ENCODE measurements at places on chromosomes 7 and 10.
A peak's percentile ranks its signal among the peaks of the same experiment; 100 is the strongest.

- no peak for DNase-seq
Observed at GRCh38 chr10:48456808-48457761, 147.8 kb downstream of the ARHGAP22 start.

DNA sequence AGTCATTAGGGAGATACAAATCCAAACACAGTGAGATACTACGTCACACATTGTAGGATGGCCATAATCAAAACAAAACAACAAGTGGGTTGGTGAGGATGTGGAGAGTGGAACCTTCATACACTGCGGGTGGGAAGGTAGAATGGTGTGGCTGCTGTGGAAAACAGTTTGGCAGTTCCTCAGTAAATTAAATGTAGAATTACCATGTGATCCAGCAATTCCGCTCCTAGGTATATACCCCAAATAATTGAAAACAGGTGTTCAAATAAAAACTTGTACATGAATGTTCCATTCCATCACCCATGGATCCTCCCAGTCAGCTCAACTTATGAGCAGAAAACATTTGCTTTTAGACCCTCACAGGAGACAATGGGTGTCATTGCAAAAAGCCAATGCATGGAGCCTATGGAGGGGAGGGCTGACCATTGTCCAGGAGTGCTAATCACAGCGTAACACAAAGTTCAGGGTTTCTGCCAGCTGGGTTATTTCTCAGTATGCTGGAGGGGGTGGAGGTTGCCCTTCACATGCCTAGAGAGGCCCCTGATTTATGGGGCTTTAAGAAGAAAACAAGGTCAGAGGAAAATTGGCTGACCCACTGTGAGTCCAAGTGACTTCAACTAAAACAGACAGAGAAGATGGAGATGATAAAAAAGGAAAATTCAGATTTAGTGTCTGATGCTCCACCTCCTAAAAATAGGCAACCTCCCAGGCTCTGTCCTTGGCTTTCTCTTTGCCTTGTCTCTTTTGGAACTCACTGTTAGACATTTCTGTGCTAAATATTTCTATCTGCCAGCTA is 124.1 kb downstream of the WDR11 start:
- DNase-seq, result no peak

DNA sequence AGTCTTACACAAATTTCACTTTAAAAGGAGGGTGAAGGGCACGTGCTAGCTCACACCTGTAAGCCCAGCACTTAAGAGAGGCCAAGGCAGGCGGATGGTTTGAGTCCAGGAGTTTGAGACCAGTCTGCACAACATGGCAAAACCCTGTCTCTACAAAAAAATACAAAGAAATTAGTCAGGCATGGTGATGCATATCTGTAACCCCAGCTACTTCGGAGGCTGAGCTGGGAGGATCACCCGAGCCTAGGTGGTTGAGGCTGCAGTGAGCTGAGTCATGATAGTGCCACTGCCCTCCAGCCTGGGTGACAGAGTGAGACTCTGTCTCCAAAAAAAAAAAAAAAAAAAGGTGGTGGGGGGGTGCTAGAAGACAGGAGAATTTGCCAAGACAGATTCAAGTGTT is 237.3 kb upstream of the KLF14 start:
- no peak for DNase-seq

DNA sequence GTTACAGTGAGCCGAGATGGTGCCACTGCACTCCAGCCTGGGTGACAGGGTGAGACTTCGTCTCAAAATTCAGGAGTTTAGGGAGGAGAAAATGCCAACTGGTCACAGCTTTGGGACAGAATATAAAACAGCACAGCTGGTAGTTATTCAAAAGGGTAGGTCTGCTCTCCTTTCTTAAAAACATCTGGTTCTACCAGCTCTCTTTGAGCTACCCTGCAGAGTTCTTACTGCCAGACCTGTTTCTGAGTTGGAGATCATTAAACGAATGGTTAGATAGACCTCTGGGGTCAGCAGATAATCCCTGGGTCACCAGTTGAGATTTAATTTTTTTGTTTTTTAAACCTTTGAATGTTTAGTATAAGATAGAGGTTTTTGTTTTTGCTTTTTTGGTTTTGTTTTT is 52.6 kb downstream of the MCU start:
- no peak for DNase-seq

DNA sequence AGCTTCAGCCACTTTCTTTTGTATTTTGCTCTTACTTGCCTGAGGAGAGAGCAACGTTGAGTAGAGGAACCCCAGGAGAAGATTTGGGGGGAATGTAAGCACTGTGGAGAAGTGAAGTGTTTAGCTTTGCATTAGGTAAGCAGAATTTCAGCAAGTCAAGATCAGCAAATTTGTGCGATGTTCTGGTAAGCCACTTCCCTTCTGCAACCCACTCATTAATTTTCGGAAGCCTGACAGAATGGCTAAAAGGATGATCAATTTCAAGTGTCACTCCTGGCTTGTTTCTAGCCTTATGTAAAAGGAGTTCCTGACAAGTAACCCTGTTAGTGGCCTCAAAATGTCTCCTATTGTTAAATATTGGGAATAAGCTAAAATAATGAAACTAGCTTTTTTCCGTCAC is 48.5 kb upstream of the NXPH1 start:
- DNase-seq, result no peak

DNA sequence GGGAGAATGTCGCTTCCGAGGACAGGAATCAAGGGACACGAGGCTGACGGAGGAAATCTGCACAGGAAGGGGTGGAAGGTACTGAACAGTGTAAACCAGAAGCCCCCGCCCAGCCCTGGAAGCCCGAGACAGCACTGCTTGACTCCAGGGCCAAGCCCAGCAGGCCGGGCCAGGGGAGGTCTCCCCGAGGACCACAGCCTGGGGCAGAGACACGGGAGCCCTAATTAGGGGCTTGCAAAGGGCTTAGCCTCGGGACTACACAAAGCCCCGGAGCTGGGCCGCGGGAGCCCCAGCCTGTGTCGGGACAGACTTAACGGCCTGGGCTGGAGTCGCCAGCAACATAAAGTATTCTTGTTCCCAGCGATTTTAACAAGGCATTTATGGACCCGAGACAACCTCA is 50.8 kb downstream of the OAT start:
- no peak for DNase-seq

DNA sequence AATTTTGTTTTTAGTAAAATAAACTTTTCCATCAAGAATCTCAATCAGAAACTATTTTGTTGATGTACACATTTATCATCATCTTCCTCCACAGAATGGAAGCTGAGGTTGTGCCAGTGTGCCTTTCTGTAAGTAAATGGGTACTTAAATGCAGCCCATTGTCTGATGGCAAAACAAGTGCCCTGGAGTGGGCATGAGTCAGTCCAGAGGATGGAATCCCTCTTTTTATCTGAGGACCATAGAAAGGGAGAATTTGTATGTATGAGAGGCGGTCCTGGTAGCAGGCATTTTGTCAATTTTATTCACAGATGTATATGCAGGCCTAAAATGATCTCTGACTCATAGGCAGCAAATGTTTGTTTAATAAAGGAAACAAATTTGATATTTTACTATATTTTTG is 102.1 kb upstream of the MAGI2 start:
- no peak for DNase-seq

DNA sequence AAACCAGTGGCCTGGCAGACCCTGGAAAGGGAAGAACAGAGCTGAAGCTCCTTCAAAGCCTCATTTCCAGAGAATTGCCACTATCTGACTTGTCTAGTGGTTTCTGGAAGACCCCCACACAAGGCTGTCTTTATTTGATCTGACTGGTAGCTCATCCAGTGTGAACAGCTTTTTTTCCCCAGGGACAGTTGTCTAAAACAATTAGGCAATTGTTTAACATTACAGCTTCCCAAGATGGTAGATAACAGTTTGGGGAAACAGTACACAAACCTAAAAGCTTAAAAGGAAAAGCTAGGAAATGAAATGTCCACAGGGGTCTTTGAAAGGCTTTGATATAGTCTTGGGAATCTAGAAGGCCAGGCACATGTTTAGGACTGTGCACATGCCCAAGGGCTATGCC is 203.4 kb upstream of the CTBP2 start:
- no peak for DNase-seq

GRCh38 chr10:63430091-63430998 is 35.4 kb downstream of the JMJD1C start:
- DNase-seq, result no peak

GRCh38 chr7:112105584-112106530 is 100.3 kb downstream of the DOCK4 start:
- DNase-seq, result no peak

DNA sequence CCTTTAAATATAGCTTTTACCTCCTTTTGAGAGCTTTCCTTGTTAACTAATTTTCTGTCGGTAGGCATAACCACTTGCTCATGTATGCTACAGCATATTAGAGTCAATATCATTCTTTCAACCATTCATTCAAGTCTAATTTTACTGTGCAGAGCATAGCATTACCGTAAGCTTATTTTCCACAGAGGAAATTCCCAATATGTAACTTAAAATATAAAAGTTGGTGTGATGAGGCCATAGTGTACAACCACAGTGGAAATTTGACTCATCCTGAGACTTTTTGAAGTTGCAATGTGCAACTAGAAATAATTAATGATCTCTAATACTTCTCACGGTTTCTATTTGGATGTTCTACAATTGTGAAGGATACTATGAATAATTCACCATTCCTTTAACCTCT is 80.6 kb upstream of the KLF6 start:
- no peak for DNase-seq

DNA sequence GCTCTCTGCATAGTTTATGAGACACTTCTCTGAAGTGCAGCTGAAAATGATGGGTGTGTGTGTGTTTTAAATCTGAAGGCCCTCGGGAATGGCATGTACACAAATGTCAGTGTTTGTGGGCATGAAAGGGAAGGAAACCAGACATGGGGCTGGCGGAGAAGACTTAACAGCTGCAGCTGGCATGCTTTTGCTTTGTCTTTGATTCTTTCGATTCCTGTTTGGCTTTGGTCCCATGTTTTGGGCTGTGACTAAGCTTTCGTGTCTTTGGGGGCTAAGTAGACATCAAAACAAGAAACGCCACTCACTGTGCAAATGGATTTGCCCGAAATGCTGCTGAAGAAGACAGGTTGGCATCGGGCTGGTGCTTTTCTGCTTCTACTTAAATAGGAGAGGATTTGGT is 179.3 kb downstream of the PFKFB3 start:
- DNase-seq, result peak; percentile 31

DNA sequence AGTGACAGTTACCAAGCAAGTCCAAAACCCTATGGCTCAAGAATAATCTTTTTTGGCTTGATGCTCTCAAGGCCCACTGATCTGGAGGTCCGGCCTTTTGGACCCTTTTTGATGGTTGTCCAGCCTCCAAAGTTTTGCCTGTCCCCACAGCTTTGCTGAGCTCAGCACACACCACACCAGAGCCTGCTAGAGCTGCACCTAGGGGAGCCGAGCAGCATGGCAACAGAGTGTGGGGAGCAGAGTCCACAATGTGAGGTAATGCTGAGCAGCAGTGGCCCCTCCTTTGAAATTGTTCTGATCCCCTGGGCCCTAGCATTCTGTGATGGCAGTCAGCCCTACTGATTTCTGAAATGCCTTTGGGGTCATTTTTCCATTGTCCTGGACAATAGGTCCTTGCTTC is 9.3 kb downstream of the GIMAP7 start:
- DNase-seq, result no peak

DNA sequence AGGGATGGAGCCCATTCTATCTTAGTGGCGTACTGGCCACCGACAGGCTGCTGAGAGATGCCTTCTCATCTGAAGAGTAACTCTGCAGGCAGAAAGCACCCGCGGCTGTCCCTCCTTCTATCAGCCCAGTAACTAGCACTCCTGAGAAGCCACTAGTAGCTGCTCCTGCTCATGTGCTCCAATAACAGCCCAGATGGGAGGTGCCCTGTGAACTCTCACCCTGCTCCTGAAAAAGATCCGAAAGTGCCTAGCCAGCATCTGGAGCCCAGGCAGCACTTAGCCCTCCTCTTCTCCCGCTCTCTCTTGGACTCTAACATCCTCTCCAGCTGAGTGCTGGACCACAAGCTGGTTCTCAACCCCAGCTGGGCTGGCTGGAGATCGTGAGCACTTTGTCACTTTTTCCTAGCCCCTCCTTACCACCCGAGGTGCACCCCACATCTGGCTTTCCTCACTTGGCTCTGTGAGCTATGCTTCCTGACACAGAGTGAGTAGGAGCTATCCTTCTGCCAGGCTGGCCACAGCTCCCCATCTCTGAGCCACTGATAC is 239.2 kb downstream of the GRID1 start:
- no peak for DNase-seq

DNA sequence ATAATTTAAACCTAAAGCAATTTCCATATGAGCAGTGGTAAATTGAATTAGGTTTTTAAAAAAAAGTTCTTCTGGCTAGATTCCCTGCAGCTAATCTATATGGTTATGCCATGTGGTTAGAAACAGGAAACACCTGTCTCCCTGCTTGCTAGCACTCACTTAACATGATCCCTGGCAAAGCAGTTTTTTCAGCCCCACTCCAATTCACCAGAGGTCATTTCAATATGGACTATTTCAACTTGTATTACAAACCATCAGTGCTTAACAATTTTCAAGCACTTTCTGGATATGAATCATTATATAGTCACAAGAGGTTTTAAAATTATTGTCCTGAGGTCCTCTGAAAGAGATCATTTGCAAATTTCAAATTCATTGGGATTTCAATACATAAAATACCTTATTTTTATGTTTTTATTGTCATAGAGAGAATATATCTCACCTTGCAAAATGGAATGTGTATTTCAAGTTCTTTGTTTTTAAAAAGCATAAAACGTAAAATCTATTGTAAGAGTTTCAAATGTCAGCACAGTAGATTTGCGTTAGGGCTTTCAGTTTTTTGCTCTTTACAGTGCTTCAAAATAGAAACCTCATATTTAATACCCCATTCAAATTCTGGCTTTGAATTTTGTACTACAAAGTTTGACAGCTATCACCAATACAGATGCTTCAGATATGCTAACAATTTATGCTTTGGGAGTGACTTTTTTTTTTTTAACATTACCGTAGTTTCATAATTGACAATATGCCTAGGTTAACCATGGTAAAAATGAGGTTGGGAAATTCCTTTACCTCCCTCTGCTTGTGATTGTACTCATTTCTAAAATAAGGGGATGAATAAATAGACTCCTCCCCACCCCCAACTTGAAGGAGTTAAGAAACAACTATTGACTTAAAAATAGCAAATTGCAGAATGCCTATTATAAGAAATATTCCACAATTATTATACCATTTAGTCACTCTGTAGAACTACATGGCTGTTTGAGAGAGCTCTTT is 117.5 kb upstream of the HGF start:
- no peak for DNase-seq

DNA sequence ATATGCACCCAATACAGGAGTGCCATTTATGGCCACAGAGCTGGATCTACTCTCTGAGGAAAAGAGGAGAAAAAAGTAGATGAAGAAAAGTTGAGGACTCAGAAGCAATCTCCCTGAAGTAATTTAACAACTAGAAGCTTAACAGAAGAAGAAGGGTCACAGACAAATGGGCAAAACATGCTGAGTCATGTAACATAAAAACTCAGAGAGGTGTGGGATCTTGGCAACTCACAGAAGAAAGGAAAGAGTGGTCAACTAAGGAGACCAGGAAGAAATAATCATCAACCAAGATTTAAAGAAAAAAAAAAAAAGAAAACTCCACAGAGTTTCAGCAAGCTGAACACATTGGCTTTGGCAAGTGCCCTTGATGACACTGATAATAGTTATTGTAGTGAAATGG is 51.8 kb upstream of the BET1 start:
- no peak for DNase-seq

- DNase-seq, result no peak
Observed at GRCh38 chr7:71860572-71860971, 551.6 kb downstream of the CALN1 start.

All from naive thymus-derived CD8-positive, alpha-beta T cell (primary cell).